ENCODE measurements at places on chromosomes 5 and 9.

- no peak for DNase-seq
Observed at GRCh38 chr5:14204785-14205321, 61.7 kb downstream of the TRIO start.

- DNase-seq: no peak
Observed at GRCh38 chr5:158013939-158014338, 155.0 kb upstream of the CLINT1 start.

DNA sequence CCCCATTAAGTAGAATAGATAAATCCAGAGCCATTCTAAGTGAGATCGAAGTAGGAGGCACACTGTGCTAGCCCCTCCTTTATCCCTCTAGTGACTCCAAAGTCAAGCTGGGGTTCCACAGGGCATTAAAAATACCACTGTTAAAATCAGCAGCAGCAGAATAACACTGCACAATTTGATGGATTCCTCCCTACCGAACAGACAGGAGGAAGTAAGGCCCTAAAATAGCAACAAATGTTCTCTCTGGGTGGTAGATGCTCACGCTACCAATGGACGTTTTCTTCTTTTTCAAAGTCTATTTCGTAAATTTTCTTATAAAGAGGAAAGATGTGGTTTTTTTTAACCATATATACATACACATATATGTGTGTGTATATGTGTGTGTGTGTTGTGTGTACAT lies 54.4 kb downstream of the FBXW11 start:
- DNase-seq: no peak

DNA sequence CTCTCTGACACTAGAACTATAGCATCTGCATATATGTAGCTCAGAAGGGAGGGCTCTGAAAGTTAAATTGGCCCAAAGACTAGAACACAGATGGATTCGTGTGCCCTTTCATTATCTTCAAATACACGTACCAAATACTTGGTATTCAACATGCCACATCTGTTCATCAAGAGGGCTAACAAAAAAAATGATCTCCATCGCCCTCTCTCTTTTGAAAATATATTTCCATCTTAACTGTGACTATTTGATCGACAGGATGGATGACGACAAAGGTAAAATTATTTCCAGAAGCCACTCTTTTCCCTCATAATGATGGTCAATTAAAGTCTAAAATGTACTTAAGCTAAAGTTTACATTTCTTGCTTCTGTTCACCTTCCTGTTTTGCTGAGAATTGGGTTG lies 77.0 kb downstream of the SEMA6A start:
- no peak for DNase-seq

GRCh38 chr9:72955126-72955455 lies 2.2 kb upstream of the ALDH1A1 start:
- no peak for DNase-seq

DNA sequence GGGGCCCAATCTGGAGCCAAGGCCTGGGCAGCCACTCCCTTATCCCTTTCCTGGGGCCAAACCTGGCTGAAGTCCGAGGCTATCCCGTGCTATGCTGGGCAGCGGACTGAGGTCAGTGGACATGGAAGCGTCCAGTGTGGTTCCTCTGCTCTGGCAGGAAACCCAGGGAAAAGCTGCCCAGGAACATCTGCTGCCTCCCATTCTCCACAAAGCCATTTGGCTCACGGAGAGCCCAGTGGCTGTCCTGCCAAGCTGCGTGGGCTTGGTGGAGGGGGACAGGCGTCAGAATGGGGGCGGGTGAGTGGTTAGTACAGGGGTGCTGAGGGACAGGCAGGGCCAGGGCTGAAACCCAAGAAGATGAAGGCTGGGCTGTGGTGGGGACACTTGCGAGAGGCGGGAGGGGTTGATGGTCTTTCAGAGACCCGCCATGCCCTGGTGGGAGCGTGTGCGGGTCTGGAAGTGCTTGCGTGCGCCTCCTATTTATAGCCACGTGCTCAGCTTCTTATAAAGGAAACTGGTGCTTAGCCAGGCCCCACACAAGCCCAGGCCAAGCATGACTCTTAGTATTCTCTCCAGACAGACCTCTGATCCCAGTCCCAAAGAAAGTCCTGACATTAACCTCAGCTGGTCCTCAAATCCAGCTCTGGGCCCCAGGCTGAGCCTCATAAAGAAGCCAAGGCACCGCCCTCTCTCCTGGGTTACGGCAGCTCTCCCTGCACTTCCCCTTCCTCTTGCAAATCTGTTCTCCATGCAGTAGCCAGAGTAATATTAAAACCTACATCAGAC lies 9.4 kb upstream of the SLC6A7 start:
- DNase-seq: no peak
